Right lobe of liver (tissue), 6 donors: ENCODE measurements at places on chromosomes 4 and X. TPM values are rescaled to one million over a fixed set of nuclear protein-coding genes. Genes with fewer than 3 reads are reported as not detected.
A peak's percentile ranks its signal among the peaks of the same experiment; 100 is the strongest.

The AGTR2 gene
- not detected for total RNA-seq

The MAGEB2 gene
- not detected for total RNA-seq

The SLC25A53 gene
- 4.1 TPM for total RNA-seq

The STATH gene
- total RNA-seq, result not detected

The GABRE gene
- 1.9 TPM for total RNA-seq

DNA sequence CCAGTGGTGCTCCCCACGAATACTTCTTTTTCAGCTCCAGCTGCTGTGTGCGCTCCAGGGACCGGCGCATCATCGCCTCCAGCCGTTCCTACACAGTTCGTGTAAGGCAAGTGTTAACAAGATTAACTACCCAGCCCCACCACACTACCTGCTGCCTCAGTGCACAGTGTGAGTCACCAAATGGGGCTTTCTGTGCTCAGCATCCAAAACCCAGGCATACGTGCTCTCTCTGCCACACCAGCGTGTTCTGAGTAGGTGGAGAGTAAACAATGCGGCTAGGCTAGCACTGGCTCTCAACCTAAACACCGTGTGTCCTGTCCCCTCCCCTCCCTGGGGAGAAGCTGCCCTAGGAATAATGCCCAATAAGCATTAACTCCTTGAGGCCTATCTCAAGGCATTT, 60.0 kb downstream of the MAP7D2 start:
- no peaks in the 10 kb centered on the region for H3K36me3 ChIP-seq
- H3K27me3 ChIP-seq, result no peaks in the 10 kb centered on the region
- H3K4me1 ChIP-seq, result no peaks in the 10 kb centered on the region
- no peak for DNase-seq

GRCh38 chr4:103786014-103786413, 66.2 kb upstream of the TACR3 start:
- no peak overlapping the region for H3K4me3 ChIP-seq
- H3K27ac ChIP-seq, result no peak overlapping the region
- no peaks in the 10 kb centered on the region for H3K36me3 ChIP-seq
- H3K27me3 ChIP-seq, result no peaks in the 10 kb centered on the region

GRCh38 chr4:6049985-6050384, 31.8 kb upstream of the C4orf50 start:
- H3K27me3 ChIP-seq, result no peaks in the 10 kb centered on the region
- no peaks in the 10 kb centered on the region for H3K36me3 ChIP-seq
- no peaks in the 10 kb centered on the region for H3K4me1 ChIP-seq
- DNase-seq, result no peak
- no peak overlapping the region for H3K27ac ChIP-seq

DNA sequence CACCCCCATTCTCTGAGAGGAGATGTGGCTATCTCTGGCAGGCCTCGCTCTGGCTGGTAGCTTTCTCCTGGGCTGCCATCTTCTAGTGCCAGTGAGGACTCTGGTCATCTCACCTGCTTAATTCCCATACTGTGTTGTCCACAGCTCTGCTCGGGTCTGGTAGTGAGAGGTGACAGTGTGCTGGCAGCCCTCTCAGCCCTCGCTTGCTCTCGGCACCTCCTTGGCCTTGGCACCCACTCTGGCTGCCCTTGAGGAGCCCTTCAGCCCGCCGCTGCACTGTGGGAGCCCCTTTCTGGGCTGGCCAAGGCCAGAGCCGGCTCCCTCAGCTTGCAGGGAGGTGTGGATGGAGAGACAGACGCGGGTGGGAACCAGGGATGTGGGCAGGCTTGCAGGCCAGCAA, 52.7 kb downstream of the CPLX1 start:
- DNase-seq, result no peak
- H3K4me1 ChIP-seq, result no peaks in the 10 kb centered on the region
- no peak overlapping the region for H3K4me3 ChIP-seq
- H3K27ac ChIP-seq, result no peak overlapping the region
- H3K36me3 ChIP-seq, result peaks cover 3% of the 10 kb centered on the region

- no peak overlapping the region for H3K27ac ChIP-seq
- no peak for DNase-seq
- no peaks in the 10 kb centered on the region for H3K36me3 ChIP-seq
- no peaks in the 10 kb centered on the region for H3K27me3 ChIP-seq
Observed at GRCh38 chrX:46713672-46714490, 45.0 kb downstream of the SLC9A7 start.

- no peaks in the 10 kb centered on the region for H3K27me3 ChIP-seq
- peaks cover 34% of the 10 kb centered on the region for H3K4me1 ChIP-seq
- no peaks in the 10 kb centered on the region for H3K36me3 ChIP-seq
- DNase-seq, result no peak
- H3K4me3 ChIP-seq, result no peak overlapping the region
- peak overlapping the region; percentile 9 for H3K27ac ChIP-seq
Observed at GRCh38 chr4:139660568-139661043, 5.0 kb upstream of the MGST2 start.

GRCh38 chr4:41214136-41214824, at the start of gene APBB2:
Gene APBB2, minus strand, starts transcription at chr4:41214542. Its CDS starts 181,288 bp downstream, at chr4:41033254.
- H3K27me3 ChIP-seq, result no peaks in the 10 kb centered on the region
- peak within 1 kb of the TSS; percentile 78 for H3K27ac ChIP-seq
- H3K4me1 ChIP-seq, result peaks cover 13% of the 10 kb centered on the region
- peak within 1 kb of the TSS; percentile 71 for H3K4me3 ChIP-seq
